ENCODE measurements at places on chromosomes 12 and 14.
A peak's percentile ranks its signal among the peaks of the same experiment; 100 is the strongest.

DNA sequence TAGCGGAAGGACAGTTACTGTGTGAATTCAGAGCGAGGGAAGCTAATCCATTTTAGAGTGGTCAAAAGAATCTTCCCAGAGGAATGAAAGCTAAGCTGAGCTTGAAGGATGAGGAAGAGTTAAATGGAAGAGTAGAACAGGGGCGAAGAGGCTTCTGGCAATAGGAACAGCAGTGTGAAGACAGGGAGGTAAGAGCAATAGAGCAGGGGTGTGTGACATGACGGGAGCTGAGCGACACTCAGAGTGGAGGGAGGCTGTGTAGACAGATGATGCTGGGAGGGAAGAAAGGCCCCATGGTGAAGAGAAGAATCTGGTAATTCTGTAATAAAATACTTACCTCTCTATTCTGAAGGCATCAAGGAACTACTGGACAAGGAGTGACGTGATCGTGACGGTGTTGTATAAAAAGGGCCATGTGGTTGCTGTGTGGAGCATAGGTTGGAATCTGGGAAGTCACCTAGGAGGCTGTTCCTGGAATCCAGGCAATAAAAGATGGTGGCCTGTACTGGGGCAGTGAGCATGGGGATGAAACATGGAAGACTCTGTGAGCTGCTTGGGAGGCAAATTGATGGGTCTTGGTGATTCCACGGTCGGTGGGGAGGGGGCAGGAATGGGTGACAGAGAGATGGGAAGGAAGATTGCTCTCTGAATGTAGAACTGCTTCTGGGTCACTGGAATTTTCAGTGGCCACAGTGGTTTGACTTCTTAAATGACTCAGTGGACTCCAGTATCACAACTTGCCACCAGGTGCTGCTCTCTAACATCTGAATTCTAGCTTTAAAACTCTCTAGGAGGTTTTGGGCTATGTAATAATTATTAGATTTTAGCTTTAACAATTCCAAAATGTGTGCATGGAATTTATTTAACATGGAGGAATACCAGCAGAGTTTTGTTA, 164.1 kb downstream of the ATP23 start:
- DNase-seq: no peak

- no peak for DNase-seq
These were observed 25.2 kb downstream of the G2E3 start for GRCh38 chr14:30584058-30584630.

DNA sequence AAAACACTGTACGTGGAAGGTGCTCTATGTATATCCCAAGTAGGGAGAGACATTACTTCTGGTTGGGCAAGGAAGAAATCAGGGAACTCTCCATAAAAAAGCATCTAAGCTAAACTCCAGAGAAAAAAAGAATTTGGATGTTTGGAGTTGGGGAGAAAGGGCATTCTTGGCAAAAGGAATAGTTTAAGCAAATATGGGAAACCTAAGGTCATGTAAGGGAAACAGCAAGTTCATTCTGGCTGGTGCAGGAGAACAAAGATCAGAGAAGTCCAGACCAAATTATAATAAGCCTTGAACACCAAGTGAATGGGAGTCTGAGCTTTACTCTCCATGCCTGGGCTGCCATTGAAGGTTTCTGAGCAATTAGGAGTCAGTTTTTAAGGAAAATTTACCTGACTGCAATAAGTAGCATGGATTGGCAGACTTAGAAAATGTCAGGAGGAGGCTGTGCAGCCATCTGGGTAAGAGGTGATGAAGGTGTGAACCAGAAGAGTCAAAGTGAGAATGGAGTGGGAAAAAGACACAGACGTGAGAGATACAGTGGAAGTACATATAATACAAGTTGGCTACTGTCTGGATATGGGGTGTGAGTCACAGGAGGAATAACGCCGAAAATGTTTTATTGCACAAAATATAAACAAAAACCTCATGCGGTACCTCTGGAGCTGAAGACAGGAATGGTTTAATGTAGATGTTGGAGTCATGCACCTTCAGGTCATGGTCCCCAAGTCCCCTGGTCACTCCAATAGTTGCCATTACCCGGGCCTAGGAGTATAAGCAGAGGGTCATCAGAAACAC, 222.6 kb downstream of the MON2 start:
- no peak for DNase-seq

DNA sequence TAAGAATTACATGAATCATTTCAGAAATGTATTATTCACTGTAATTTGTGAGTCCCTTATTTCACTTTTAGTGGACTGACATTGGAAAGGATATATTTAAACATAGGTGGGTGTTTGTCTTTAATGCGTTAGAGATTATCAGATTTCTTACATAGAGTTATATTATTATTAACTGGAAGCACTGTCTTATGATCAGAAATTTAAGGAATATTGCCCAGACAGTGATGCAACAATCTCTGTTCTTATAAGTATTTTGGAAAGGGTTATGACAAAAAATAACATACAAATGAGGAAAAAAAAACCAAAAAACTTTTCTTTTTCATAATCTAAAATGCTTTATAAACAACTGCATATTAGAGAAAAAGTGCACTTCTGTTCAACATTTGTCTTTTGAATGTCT, 836.6 kb downstream of the SLC6A15 start:
- DNase-seq: no peak

- no peak for DNase-seq
These were observed 125.8 kb downstream of the SLC38A4 start for GRCh38 chr12:46699986-46700385.

DNA sequence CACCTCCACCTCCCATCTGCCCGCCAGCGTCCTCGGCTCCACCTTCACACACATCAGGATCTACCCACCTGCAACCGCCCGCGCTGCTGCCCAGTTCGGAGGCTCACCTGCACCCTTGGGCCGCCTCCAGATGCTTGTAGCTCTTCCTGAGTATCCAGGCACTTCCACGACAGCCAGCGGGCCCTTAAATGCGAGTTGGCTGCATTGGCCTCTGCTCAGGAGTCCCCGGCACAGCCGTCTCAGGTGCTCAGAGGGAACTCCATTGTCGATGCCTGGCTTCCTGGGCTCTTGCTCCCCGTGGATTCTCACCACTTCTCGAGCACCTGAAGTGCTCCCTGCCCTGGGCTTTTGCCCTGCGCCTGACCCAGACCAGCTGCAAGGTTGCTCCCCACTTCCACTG, 21.9 kb upstream of the CDCA4 start:
- DNase-seq: no peak

- DNase-seq: no peak
These were observed 149.1 kb upstream of the FLRT2 start for GRCh38 chr14:85380881-85381280.

GRCh38 chr12:63918800-63919300, 74.3 kb downstream of the SRGAP1 start:
- DNase-seq: no peak

- DNase-seq: peak; percentile 67
These were observed 134.3 kb downstream of the PLXNC1 start for GRCh38 chr12:94282675-94283074.

DNA sequence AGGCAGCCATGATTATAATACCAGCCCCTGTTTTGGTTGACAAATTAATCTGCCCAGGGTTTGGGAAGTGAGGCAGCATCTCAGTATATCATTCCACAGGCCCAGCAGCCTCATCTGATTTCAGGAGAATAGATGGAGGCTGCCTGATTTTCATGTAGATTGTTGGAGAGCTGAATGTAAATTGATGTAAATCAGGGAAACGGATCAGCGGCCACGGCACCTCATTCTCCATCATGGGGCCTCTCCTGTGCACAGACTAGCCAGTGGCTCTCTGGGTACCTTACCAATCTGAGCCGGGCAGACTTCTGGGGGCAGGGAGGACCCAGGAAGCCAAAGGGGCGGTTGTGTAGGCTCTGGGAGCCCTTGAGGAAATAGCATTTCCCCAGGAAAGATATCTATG, 63.7 kb upstream of the GSC start:
- no peak for DNase-seq

DNA sequence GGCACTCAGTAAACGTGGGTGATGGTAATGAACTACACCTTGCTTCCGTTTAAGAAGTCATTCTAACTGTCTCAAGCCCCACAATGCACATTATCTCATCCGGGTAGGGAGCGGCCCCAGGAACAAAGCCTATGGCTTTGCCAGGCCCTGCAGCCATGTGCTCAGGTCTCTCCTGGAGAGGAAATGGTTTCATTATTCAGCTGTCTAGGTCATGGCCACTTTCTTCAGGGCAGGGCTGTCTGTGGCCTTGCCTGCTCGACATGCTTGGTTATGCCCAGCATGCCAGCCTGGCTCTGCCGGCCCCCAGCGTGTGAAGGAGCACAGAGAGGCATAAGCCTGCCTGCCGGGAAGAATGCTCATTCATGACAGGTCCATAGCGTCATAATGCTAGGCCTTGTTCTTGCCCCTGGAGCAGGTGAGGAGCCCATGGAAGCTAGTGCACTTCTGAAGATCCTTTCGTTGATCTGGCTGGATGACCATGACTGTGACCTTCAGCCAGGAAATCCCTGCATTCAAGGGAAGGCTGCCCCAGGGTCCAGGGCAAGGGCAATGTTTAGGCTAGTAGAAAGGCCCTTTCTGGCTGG, 26.3 kb upstream of the FOS start:
- DNase-seq: no peak

DNA sequence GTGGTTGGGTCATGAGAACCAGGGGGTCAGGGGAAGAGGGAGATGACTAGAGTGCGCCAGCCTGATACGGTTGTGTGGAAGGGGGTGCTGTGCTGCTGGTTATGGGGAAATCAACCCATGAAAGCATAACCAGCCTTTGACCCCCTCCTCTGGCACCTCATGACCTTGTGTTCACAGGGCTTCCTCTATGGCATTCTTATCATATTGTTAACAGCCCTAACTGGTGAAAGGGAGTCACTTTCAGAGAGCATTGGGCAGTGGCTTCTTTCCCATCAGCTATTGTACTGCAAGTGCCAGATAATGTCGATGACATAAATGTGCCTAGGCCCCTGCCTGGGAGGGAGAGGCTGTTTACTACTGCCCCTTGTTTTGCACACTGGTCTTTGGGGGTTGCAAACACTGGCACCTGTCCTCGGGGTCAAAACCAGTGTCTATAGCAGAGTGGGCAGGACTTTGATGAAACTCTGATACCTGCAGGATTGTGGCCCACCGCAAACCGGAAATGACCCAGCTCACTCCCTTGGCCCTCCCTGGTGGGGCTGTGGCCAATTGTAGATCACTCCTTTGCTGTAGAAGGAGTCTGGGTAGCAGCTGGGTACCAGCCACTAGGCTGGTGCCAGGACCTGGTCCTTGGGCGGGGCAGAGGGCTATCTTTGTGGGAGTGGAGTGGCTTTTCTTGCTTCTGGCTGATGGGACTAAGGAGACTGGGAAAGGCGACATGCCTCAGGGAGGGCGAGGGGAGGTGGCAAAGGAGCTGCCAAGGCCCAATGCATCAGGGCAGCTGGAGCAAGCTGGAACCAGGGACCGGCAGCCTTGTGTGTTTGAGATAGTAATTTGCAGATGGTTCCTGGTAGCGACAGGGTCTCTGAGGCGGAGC, 634 bp upstream of the TMEM63C start:
- DNase-seq: no peak

DNA sequence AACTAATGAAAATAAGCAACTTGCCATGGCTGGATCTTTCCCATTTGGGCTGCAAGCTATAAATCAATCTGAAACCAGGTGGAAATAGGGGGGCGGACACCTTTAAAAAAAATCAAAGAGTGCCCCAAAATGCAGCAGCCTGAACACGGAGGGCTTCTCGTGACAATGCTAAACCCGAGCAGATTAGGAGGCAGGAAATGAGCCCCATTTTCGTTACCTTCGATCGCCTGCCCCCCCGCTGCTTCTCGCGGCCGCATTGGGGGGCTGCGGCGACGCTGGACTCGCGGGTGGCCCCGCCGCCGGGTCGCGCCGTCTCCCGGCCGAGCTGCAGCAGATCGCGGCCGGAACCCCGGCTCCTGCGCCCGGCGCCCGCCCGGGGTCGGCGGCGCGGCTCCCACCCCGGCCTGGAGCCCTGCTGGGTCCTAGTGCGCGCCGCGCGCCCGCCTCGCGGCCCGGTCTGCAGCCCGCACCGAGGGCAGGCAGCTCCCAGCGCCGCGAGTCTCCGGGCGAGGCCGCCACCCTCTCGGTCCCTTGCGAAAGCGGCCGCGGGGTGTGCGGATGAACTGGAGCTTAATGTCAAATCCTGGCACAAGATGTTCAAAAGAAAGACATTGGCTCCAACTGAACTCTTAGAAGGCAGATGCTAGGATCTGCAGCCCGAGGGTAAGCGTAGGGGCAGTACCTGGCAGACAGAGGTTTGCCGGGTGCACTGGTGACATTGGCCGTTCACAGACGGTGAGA, 201.9 kb upstream of the FOXN3 start:
- peak; percentile 52 for DNase-seq

DNA sequence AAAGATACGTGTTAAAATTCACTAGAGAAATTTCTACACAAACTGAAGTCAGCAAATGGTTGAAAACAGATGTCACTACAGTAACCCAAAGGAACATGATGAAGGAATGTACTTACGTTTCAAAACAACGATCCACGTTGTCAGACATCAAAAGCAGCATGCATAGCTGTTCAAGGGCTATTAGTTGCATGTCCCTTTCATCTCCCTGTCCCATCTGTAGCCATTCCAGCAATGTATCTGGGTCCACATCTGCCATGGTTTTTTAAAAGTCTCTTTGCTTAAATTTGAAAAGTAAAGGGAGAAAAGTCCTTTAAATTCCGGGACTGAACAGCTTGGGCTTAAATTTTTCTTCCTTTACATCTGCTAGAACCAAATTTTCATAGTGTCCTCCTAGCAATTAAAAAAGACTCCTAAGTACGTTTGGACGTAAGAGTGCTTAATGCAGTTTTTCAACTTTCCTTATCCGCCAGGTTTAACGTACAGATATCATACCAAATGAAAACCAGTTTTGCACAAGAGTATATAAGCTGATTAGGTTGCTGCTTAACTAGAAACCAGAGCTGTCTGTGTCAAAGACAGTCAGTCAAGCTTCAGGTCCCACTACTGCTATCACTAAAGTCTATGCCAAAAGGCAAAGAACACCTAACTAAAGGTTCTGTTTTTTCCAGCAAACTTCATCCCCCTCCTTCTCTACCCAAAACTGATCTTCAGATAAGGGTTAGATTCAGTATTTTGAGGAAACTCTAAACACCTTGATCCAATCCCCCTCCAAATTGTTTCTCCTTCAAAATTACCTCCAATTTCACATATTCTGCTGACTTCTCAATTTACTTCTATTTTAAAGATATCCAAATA, 1.7 kb downstream of the HECTD1 start:
- no peak for DNase-seq

DNA sequence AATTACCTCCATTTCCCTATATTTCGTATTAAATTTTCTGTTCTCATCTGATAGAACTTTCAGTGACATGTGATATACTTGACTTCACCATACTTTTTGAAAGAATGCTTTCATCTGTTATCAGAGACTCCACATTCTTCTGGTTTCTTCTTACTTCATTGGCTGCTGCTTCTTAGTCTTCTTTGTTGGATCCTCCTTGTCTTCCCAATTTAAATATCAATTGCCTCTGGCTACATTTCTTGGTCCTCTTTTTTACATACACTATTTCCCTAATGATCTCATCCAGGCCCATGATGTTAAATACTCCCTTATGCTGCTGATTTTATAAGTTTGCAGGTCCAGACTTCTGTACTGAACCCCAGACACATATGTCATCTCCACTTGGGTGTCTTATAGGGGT, 22.0 kb downstream of the OR5AU1 start:
- DNase-seq: no peak

- DNase-seq: no peak
These were observed 361.2 kb downstream of the ATP23 start for GRCh38 chr12:58302487-58303011.

- no peak for DNase-seq
These were observed 96.8 kb upstream of the MDM1 start for GRCh38 chr12:68428724-68429501.

- no peak for DNase-seq
These were observed 365.5 kb downstream of the TMEM121 start for GRCh38 chr14:105891631-105892452.

Measured in CD4-positive, alpha-beta T cell treated with Interleukin-6 at 100 ng/mL for 8 hours (primary cell).